ENCODE measurements at places on chromosomes 4 and X.

GRCh38 chr4:159765382-159765781 is 662.5 kb downstream of the RAPGEF2 start:
- DNase-seq: no peak

- no peak for DNase-seq
Measured at GRCh38 chrX:14352511-14352910, 176.8 kb upstream of the GLRA2 start.

DNA sequence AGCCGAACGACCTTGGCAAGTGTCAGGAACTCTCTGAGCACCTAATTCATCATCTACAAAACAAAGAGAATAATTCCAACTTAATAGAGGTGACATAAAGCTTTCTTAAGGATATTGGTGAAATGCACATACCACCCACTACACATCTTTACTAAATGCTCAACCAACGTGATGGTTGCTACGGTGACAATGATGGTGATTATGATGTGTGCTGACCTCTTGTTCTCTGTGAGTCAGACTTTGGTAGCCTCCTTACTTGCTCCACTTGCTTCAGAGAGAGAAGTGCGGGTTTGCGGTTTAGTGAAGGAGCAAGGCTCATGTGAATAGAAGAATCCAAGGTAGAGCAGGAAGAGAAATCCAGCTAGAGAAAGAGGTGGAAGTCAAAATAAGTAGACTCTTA is 52.8 kb upstream of the CLNK start:
- DNase-seq: no peak

- no peak for DNase-seq
Measured at GRCh38 chr4:101801958-101802357, 11.4 kb downstream of the BANK1 start.

- DNase-seq: no peak
Measured at GRCh38 chrX:85303544-85303943, 59.8 kb downstream of the ZNF711 start.

DNA sequence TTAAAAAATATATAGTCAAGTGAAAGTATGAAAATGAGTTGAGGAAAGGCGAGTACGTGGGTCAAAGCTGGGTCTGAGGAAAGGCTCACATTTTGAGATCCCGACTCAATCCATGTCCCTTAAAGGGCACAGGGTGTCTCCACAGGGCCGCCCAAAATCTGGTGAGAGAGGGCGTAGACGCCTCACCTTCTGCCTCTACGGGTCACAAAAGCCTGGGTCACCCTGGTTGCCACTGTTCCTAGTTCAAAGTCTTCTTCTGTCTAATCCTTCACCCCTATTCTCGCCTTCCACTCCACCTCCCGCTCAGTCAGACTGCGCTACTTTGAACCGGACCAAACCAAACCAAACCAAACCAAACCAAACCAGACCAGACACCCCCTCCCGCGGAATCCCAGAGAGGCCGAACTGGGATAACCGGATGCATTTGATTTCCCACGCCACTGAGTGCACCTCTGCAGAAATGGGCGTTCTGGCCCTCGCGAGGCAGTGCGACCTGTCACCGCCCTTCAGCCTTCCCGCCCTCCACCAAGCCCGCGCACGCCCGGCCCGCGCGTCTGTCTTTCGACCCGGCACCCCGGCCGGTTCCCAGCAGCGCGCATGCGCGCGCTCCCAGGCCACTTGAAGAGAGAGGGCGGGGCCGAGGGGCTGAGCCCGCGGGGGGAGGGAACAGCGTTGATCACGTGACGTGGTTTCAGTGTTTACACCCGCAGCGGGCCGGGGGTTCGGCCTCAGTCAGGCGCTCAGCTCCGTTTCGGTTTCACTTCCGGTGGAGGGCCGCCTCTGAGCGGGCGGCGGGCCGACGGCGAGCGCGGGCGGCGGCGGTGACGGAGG is at the start of gene FMR1:
Gene FMR1 (plus strand): TSS at position 728 of the 831 bp plus-strand sequence. CDS start 261 bp downstream, outside the sequence.
- DNase-seq: peak; percentile 97

DNA sequence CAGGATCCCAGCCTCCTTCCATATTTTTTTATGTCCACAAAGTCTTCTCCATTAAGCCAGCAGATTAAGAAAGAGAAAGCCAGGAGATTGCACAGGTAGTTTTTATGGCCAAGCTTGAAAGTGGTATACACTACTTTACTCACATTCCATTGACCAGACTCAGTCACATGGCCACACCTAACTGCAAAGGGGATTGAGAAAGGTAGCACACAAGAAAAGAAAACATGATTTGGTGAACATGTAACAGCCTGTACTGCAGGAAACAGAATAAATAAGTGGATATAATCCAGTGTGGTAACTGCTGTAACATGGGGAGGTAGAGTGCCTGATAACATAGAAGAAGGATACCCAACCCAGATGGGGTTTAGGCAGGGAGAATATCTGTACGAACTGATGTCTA is 43.9 kb downstream of the HOPX start:
- DNase-seq: no peak

DNA sequence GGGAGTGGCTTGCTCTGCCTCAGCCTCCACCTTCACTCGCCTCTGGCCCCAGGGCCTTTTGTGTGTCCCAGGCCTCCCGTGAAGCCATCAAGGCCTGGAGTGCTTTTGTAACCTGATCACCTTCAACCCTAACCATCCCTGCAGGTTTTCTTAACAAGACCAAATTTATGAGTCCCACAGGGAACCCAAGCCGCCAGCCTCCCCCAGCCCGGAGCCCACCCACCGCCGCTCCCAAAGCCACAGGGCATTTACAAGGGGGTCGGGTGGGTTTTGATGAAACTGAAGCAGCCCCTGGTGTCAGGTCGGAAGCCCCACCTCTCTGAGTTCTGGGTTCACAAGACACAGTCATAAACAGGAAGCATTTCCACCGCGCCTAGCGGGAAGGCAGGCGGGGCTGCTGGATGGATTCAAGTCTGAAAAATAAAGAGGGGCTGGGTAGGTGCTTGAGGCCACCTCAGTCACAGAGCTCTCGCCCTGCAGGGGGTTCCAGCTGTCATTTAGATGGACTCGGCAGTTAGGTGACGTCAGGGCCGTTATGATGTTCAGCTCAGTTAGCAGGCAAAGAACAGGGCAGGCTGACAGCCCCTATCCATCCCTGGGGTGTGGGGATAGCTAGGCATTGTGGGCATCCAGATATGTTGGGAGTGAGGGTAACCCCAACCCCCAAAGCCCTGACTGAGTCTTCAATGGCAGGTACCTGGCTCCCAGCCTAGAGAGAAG is 128.5 kb downstream of the BCOR start:
- DNase-seq: no peak

DNA sequence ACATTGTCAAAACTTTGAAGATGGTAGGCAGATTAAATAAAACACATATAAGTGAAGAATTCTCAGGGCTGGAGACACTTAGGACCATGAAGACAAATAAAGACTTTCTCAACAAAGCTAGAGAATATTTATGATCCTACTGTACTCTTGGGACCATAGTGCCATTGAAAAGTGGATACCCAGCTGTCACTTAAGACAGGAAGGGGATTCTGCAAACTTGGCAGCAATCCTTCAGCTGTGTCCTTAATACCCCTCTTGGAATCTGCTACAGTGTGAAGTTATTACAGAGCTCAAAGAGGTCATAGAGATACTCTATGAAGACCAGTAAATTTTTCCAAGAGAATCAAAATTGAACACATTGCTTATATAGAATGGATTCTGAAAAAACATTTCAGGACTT is 24.3 kb downstream of the PDE5A start:
- DNase-seq: no peak

Measured in sigmoid colon (tissue), 7 donors.